Breast epithelium (tissue), 4 donors: ENCODE measurements at places on chromosomes 6 and 20.

GRCh38 chr6:112416866-112417265 is 69.7 kb downstream of the RFPL4B start:
- peak; percentile 88 for DNase-seq

DNA sequence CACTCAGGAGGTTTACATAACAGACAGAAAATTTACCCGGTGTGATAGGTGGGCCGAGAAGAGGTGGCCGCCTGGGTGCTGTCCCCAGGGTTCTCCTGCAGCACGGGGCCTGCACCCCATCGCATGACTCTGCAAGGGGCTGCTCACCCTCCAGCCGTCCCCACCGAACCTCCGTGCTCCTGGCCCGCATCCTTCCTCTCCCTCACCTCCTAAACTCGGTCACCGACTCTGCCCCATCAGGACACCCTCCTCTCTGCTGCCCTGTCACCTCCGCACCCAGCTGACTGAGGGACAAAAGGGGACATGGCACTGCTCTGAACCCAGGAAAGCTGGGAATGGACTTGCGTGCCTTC is 147.6 kb downstream of the SYNDIG1 start:
- DNase-seq: no peak

DNA sequence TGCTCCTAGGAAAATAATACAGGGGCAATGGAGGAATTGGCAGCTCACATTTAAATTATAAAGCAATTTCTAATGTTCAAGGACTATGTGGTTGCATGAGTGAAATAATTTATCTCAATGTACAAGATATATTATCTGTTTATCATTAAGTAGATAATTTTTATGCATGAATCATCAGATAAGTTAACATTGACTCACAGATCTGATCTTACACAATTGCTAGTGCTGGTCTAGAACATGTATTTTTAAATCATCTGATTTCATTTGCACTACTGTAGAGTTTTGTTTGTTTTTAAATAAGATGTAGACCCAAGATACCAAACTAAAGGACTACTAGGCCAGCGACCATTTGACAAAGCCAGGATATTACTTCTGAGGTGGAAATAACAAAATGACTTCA is 199.2 kb downstream of the BMP2 start:
- DNase-seq: no peak

GRCh38 chr6:109690373-109690736 is 647 bp downstream of the AK9 start:
- DNase-seq: peak; percentile 28

DNA sequence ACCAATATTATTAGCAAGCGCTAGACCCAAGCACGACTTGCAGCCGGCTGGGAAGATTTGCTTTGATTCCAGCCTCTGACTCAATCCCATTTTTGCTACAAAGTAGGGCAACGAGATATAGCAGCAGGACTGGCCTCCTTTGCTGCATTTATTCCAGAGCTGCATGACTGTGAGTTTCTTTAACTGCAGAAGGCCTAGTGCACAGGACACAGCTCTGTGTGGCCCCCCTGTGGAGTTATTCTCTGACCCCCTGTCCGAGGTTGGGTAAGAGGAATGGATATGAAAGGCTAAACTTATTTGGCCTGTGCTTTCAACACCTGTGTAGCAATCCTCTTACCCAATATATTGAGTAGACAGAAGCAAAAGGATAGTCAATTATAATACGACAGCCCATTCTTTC is 133.3 kb upstream of the SPTLC3 start:
- DNase-seq: no peak

- DNase-seq: no peak
Observed at GRCh38 chr6:139635401-139636130, 261.1 kb upstream of the CITED2 start.

DNA sequence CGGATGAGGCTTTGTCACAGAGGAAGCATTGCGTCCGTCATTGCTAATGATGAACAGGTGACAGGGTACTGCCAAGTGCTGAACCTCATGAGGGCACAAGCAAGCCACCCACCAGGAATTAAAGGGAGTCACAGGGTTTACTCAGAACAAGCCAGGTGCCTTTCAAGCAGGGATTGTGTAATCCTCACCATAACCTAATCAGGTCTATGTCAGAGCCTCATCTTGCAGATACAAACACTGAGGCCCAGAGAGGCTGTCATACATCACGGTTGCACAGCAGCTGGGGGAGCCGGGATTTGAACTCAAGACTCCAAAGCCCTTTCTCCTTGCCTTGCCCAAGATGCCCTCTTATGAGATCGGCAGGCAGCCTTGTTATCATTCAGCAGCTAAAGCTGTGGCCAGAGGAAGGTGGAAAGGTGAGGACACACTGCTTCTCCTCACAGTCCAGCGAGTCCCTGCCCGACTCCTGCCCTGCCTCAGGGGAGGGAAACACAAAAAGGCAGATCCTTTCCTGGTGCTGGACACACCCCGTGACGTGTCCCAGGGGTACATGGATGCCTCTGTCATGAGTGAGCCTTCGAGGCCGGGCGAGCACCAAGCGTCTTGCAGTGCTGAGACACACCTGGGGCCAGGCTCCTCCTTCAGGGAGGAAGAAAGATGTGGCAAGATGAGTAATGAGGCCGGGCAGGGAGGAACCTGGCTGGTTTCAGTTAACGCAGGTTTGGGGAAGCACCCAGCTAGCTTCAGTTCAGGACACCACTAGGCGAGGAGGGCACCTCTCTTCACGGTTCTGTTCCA is 214.9 kb downstream of the LY86 start:
- DNase-seq: peak; percentile 87

DNA sequence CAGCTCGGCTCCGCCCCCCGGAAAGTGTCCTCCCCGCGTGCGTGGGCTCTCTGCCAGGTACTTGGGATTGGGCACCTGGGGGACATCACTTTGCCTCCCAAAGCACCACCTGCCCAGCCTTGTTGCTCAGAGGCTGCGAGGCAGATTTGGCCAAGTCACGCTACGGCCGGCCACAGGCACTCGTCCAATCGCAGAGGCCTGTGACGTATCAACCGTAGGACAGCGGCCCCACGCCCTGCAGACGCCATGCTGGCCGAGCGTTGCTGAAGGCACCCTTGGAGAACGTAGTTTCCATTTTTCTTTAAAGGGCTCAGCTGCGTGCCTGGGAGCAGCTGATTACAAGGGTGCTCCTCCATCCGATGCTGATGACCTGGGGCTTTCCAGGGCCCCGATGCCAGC is 3.1 kb downstream of the NTSR1 start:
- DNase-seq: no peak

DNA sequence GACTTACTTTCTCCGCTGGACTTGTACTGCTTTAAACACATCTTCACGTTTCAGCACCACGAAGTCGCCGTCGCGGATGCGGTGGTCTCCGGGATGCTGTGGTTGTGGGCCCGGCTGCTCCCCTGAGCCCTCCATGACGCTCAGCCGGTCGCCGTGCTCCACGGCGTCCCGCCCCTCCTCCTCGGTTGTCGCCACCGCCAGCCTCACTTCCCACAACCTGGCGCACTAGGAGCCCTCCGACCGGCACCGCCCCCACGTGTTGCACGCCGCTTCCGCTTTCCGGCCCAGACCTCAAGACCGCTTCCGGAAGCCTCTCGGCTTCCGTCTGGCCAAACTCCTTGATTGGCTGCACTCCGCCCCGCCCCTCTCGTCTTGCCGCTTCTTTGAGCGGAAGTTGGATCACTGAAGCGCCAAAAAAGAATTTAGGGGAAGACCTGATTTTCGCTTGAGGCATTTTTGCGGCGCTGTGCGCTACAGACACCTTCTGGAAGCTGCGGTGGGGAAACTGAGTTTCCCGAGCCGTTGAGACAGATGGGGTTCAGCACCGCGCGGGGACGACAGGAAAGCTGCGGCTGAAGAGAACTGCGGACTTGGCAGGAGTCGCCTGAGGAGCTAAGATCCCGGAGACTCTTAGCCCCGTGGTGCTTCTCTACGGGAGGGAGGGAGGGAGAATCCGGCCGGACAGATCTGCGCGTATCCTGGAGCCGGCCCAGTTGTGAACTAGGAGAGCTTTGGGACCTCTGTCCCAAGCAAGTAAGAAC is at the start of the genes MCM8 and TRMT6:
Gene MCM8, plus strand, starts transcription at position 382 of the 761 bp plus-strand sequence. CDS start 1,364 bp downstream, outside the sequence.
Gene TRMT6, minus strand, starts transcription at position 263 of the 761 bp plus-strand sequence. Its CDS starts 128 bp downstream, at position 135.
- DNase-seq: peak; percentile 93

- DNase-seq: no peak
Observed at GRCh38 chr6:107437691-107438090, 21.7 kb downstream of the PDSS2 start.

GRCh38 chr6:3811191-3811590 is 38.0 kb upstream of the FAM50B start:
- DNase-seq: no peak

- DNase-seq: no peak
Observed at GRCh38 chr20:1657556-1658334, at the start of gene SIRPG. SIRPG (minus strand) TSS chr20:1657779; CDS start chr20:1657714, 65 bp downstream.

- DNase-seq: no peak
Observed at GRCh38 chr20:40683894-40684268, 5.2 kb downstream of the MAFB start.

- no peak for DNase-seq
Observed at GRCh38 chr6:165515963-165516624, 146.9 kb downstream of the PDE10A start.

GRCh38 chr6:137764464-137764863 is 102.6 kb upstream of the TNFAIP3 start:
- no peak for DNase-seq
